ENCODE measurements at places on chromosomes 12 and 14. TPM values are rescaled to one million over a fixed set of nuclear protein-coding genes. Genes with fewer than 3 reads are reported as not detected.

The RDH5 gene
- total RNA-seq: 40.0 TPM

The OGFOD2 gene
- 1.7 TPM for total RNA-seq

DNA sequence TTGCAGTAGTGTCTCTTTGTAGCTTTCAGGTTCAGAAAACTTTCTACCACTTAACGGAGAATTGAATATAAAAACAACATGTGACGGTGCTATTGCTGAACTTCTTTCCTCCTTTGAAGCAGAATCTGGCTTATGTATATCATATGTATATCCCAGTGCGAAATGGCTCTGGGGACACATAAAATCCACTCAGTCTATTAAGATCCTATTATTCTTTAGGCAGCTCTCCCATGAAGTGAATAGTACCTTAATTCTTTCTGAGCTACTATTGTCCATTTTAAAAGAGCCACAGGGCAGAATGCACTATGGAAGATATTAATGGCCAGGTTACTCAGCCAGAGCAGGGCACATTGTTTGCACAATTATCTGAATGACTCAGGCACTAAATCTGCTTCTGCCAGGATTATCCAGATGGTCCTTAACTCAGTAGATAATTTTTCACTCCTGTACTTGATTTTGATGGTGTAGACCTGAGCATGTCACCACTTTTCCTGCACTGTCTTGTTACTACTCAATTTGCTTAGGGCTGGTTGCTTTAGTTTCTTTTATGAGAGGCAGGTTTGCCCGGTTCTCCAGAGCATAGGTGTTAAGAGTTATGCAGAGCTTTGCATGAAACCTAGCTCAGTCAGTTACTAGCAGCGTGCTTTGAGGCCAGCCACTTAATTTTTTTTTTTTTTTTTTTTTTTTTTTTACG, 5.5 kb downstream of the CNTN1 start:
- DNase-seq: no peak
- no peaks in the 10 kb centered on the region for H3K36me3 ChIP-seq
- H3K4me3 ChIP-seq: no peak overlapping the region
- H3K27ac ChIP-seq: no peak overlapping the region
- peaks cover 10% of the 10 kb centered on the region for H3K27me3 ChIP-seq
- H3K4me1 ChIP-seq: no peaks in the 10 kb centered on the region

DNA sequence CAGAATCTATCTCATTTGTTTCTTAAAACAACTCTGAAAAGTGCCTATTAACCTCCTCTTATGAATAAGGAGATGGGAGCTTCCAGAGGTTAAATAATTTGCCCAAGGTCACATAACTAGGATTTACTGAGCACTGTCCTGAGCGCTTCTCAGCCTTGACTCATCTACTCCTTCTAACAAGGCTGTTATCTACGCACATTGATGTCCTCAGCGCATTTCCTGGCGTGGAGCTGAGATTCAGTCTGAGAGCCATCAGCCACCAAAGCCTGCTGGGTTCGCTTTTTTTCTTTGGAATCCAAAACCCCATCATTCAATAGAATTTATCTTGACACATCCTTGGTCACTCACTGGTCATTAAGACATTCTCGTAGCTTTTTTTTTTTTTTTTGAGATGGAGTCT, 29.3 kb downstream of the AK7 start:
- H3K4me1 ChIP-seq: peaks cover 6% of the 10 kb centered on the region
- no peak overlapping the region for H3K27ac ChIP-seq
- DNase-seq: no peak
- no peaks in the 10 kb centered on the region for H3K36me3 ChIP-seq

The CD163L1 gene
- 17.7 TPM for total RNA-seq

The SMIM41 gene
- not detected for total RNA-seq

The RASAL1 gene
- total RNA-seq: 9.3 TPM

The FAM161B gene
- 5.4 TPM for total RNA-seq

DNA sequence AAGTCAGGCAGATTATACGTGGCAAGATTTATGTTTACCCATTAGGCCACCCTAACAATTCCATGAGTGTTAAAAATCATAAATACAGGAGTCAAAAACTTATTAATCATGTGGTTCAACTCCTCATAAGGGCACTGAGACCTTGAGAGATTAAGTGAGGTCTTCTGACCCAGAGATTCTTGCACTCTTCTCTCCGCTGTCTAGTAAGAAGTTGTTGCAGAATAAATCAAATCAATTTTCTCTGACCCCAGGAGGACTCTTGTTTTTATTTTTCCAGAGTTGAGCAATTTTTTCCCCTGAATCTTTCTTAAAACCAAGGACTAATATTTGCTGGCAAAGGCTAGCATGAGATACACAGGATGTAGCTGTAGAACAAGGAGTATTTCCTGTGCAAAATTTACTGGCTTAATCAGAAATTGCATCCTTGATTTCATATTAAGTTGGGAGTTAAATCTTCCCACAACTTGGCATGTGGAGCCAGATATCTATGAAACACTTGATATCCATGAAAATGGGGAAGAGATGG, 90.9 kb upstream of the PTHLH start:
- H3K4me1 ChIP-seq: no peaks in the 10 kb centered on the region
- H3K27me3 ChIP-seq: no peaks in the 10 kb centered on the region
- no peak for DNase-seq
- no peaks in the 10 kb centered on the region for H3K36me3 ChIP-seq
- H3K27ac ChIP-seq: no peak overlapping the region
- H3K4me3 ChIP-seq: no peak overlapping the region

The KLRG1 gene
- 2.9 TPM for total RNA-seq

DNA sequence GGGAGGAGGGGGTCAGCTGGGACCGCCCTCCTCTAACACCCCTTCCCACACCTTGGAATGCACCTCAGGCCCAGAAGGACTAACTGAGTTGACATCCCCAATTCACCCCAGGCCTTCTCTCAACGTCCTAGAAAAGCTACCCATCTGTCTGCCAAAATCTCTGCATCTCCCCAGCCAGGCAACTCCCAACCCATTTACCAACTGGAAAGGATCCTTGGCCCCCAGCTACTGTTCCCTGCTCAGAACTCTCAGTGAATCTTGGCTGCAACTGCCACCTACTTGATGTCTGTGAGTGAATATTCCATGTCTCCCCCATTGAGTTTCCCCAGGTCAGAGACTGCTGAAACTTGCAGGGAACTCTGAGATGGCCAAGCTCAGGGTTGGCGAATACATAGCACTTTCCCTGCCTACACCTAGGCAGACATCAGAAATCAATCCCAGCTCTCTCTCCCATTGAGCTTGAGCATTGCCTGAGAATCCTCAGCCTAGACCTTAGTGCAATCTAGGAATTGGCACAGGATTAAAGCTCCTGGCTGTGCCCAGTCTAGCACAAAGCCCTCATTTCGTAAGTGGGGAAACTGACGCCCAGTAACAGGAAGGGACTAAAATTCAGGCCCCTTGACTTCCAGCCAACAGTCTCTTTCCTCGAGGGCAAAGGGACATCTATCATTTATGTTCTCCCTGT, 71.9 kb upstream of the NCOR2 start:
- H3K4me3 ChIP-seq: no peak overlapping the region
- no peak for DNase-seq
- no peaks in the 10 kb centered on the region for H3K27me3 ChIP-seq
- no peaks in the 10 kb centered on the region for H3K36me3 ChIP-seq
- H3K27ac ChIP-seq: no peak overlapping the region
- peaks cover 15% of the 10 kb centered on the region for H3K4me1 ChIP-seq

DNA sequence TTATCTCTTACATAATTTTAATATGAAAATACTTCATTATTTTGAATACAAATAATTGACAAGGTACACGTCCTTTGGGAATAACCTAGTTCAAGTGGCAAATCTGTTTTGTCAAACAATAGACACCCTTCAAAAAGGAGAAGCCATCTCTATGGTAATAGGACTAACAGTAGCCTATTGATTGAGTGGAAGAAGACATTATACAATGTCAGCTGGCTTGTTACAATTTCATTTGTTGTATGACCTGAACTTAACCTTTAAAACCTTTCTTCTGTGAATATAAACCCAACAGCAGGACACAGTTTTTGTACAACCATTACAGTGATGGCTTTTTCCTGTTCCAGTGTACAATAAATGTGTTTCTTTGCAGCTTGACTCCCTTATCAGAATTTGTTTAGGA, 8.1 kb downstream of the TMEM260 start:
- H3K27ac ChIP-seq: no peak overlapping the region
- DNase-seq: no peak
- peaks cover 40% of the 10 kb centered on the region for H3K36me3 ChIP-seq
- H3K4me1 ChIP-seq: no peaks in the 10 kb centered on the region
- H3K4me3 ChIP-seq: no peak overlapping the region

DNA sequence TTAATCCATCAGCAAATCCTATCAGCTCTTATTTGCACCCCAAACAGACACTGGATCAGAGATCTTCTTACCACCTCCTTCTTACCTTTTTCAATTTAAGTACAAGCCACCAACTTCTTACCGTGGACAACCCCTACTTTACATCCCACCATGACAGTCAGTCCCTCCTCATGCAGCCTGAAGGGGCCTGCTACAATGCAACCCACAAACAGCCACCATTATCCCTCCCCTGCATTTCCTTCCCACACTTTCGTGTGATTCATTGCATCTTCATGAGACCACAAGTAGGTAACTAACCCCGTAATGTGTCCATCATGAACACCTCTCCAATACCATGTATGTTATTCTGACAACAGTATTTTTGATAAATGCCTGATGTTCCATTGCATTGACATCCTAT, 108.6 kb downstream of the BCL11B start:
- H3K36me3 ChIP-seq: no peaks in the 10 kb centered on the region
- DNase-seq: no peak
- no peaks in the 10 kb centered on the region for H3K27me3 ChIP-seq
- no peaks in the 10 kb centered on the region for H3K4me1 ChIP-seq
- H3K4me3 ChIP-seq: no peak overlapping the region

DNA sequence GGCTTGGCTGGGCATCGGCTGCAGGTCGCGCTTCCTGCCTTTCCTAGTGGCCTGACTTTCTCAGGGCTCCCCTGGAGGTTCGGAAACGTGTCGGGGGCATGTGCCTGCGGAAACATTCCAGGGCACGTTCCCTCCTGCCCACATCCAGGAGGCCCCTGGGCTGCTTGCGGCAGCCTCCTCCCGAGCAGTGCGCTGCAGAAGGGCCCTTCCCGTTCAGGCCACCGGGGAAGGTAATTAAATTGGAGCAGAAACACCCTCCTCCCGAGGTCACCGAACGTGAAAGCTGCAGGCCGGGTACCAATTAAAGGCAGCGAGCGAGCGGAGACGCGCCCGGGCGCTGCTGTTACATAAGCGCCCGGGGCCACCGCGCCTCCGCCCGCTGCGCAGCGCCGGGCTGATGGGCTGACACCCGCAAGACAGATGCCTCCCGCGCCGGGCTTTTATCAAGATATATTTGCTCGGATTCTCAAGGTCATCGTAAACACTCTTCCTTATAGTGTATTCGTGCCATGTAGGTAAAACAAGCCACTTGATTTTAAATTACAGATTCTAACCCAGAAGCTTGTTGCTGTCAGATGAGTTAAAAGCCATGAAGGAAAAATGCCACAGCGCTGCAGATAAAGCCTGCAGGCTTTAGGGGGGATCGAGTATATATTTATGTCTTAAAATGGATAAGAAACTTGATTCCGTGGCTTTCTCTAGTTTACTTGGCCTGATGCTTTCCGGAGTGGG, 31.4 kb downstream of the SSPN start:
- peaks cover 11% of the 10 kb centered on the region for H3K27me3 ChIP-seq
- peak; percentile 70 for DNase-seq
- peak overlapping the region; percentile 43 for H3K4me3 ChIP-seq
- H3K4me1 ChIP-seq: peaks cover 17% of the 10 kb centered on the region
- H3K27ac ChIP-seq: no peak overlapping the region

GRCh38 chr12:100473716-100474150, at the start of gene NR1H4:
NR1H4 (plus strand) TSS chr12:100473866; CDS start chr12:100493324, 19,458 bp downstream.
- no peak for DNase-seq
- no peak within 1 kb of the TSS for H3K27ac ChIP-seq
- H3K36me3 ChIP-seq: no peaks in the 10 kb centered on the region
- no peak within 1 kb of the TSS for H3K4me3 ChIP-seq

Measured in stomach (tissue), 19 donors.